Cardiac muscle cell (in vitro differentiated cells and primary cell): ENCODE measurements at places on chromosomes 11 and 22.
A peak's percentile ranks its signal among the peaks of the same experiment; 100 is the strongest.

DNA sequence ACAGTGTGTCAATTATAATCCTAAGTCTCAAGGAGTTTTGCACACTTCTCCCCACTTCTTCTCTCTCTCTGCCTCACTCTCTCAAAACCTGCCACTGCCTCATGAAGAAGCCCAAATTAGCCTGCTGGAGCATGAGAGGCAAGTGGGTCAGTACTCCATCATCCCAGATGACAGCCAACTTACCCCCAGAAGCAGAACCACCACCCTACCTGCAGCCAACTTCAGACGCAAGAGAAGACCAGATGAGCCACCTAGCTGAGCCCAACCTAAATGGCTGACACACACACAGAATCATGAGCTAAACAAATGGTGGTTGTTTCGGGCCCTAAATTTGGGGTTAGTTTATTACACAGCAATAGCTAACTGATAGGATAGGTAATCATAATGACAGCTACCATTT, 61.2 kb downstream of the CD82 start:
- no peak for DNase-seq

DNA sequence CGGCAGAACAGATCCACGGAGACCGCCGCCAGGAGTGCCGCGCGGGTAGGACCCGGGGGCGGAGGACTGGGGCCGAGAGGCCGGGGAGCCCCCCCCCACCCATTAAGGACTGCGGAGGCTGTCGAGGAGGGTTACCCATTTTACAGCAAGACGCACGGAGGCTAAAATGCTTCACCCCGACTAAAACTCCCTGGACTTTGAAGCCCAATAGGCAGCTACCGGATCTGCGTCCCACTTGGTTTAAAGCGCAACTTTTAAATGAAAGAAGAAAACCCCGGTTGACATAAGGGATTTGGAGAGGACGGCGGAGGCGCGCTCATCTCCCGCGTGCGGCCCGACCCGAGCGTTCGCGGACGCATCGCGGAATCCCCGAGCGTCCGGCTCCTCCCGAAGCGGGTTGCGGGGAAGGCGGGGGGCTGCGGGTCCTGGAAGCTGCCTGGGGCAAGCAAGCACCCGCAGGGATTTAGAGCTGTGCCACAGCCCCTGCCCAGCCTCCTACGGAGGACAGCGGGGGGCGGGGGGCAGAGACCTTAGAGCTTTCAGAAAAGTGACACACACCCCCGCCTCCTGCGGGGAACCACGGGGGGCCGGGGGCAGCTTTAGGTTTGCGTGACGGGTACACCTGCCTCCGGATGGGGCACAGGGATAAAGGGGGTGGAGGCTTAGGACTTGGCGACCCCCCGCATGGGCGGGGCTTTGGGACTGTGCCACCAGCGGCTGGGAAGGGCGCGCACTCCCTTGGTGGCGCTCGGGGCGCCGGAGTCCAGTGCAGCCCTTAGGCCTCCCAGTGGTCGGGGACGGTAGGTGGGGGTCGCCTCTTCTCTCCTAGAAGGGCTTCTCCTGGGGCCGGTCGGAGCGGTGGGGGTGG, 760 bp upstream of the CELSR1 start:
- DNase-seq: peak; percentile 45

DNA sequence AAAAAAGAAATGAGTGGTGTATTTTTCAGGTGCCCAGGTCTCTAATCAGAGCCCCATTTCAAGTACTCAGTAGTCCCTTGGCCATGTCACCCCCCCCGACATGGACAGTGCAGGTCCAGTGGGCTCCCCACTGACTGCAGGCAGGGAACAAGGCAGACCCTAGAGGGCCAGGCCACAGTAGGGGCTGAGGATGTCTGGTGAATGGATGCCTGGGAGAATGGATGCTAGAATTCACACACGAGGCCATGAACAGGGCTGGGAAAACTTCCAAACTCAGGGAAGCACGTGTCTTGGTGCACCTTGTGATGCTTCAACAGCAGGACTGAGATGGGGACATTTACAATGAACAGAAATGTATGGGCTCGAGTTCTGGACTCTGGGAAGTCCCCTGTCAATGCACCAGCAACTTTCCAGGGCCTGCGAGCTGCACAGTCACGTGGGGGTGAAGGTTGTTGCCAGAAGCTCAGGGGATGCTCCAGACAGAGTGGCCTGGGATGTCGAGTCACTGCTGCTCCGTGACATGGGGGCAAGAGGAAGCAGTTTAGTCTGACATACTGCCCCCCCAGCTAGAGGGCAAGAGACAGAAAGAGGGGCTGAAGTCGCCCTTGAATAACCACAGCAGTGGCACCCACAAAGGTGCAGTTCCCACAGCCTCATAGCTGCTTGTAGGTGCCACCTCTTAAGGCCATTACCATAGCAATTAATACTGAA, 3.1 kb downstream of the APOBEC3G start:
- no peak for DNase-seq

DNA sequence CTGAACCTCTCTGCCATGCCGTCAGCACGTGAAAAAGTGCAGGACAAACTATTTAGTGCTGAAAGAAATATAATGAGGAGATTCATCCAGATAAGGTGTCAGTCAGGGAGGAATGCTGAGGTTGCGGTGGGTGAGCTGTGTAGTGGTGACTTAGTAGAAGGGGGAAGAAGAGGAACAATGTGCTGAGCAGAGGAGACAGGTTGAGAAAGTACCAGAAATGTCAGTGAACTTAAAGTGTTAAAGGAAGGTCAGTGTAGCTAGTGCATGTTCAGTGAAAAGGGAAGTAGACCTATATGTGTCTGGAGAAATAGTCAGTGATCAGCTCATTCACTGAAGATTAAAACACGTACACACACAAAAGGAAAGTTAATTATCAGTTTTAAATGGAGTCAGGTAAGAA, 237.6 kb upstream of the CCDC179 start:
- DNase-seq: peak; percentile 16

- no peak for DNase-seq
Measured at GRCh38 chr11:13366266-13367026, 88.9 kb downstream of the BMAL1 start.

- DNase-seq: peak; percentile 32
Measured at GRCh38 chr11:124195189-124195734, 12.1 kb downstream of the OR10D3 start.

GRCh38 chr11:57571606-57572005, 4.1 kb upstream of the UBE2L6 start:
- DNase-seq: no peak

DNA sequence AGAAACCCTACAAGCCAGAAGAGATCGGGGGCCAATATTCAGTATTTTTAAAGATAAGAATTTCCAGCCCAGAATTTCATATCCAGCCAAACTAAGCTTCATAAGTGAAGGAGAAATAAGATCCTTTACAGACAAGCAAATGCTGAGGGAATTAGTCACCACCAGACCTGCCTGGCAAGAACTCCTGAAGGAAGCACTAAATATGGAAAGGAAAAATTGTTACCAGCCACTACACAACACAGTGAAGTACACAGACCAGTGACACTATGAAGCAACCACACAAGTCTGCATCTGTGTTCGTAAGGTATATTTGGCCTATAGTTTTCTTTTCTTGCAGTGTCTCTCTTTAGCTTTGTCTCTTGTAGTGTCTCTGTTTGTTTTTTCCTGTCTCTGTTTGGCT, 29.0 kb downstream of the TMEM225 start:
- DNase-seq: no peak

DNA sequence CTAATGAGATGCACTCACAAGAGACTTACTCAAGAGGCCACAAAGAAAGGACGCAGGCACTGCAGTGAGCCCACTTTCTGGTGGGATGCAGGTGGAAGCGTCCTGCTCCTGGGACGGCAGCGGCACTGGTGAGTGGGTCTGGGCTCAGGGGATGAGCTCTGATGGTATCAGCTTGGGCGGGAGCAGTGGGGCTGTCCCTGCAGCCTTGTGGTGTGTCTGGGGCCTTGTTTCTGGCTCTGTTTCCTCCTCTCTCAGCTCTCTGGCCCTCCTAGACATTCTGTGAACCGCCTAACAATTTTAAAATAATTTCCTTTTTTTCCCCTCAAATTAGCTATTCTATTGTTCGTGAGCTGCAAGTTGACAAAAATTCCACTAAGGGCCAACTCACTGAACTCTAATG, 8.8 kb upstream of the ST14 start:
- DNase-seq: no peak

GRCh38 chr11:75563501-75563977, 1.5 kb downstream of the SERPINH1 start:
- DNase-seq: no peak

DNA sequence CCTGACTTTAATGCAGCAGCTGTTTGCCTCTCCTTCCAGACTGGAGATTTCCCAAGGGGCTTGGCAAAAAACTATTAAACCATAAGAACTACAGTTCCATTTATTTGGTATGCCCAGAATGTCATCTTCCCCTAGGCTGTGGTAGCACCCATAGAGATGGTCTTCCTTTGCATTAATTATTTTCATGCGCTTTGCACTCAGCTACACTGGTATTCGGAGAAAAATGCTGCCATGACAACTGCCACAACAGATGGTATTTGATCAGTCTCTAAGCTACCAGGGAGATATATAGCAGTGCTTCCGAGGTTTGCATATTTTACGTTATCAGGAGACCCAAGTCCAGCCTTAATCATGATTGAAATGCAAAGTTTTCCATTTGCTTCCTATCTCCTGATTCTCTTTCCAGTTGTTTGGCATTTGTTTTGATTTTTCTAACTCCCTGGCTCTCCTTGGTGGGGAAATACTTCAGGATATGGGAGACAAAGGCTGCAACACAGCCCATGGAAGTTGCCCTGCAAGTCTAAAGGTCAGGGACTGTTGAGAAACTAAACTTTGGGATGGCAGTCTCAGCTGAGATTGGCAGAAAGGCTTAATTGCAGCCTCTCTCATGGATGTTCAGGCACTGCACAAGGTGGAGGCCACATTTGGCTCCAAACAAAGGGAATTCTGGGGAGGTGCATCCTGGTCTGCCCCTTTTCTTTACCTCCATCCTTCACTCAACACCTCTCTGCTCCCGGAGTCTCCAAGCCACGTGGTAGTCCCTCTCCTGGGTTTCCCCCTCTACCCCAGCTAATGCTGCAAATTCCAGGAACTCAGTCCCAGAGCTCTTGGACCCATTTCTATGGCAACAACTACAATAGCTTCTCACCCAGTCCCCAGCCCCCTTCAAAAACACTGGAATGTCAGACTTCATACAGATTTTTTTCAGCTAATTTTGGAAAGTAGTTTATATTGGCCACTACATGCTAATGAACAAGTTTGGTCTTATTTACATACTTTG, 151.8 kb downstream of the NAV2 start:
- DNase-seq: peak; percentile 42

GRCh38 chr11:101574886-101575285, 8.9 kb downstream of the TRPC6 start:
- no peak for DNase-seq

DNA sequence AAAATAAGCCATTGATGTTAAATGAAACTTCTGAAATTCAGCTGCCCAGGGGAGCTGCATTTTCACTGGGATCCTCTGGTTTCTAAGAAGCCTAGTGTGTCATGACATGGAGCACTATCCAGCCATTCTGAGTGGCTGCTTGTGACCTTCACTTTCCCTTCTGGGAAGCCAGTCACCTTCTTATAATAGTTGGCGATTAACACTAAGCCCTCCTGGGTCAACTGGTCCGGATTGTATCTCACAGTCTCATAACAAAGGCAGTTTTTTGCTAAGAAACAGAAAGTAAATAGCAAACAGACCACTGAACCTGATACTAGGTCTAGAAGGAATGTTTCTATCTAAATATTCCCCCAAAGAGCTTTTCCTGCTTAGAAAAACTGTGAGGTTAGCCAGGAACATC, 7.9 kb downstream of the CSRP3 start:
- no peak for DNase-seq

DNA sequence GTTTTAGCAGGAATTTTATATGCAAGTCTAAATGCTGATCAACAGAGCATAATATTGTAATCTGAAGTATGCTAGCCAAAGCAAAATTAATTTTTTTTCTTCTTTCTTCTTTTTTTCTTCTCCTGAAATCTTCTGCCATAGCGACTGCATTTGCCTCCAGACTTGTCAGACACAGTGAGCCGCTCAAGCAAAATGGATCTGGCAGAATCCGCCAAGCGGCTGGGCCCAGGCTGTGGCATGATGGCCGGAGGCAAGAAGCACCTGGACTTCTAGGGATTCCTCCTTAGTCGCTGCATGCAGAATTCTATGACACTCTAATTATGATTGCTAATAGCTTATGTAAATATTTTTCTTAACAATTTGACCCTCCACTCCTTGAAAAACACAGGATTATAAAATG, 27.9 kb downstream of the PAX6 start:
- DNase-seq: no peak

DNA sequence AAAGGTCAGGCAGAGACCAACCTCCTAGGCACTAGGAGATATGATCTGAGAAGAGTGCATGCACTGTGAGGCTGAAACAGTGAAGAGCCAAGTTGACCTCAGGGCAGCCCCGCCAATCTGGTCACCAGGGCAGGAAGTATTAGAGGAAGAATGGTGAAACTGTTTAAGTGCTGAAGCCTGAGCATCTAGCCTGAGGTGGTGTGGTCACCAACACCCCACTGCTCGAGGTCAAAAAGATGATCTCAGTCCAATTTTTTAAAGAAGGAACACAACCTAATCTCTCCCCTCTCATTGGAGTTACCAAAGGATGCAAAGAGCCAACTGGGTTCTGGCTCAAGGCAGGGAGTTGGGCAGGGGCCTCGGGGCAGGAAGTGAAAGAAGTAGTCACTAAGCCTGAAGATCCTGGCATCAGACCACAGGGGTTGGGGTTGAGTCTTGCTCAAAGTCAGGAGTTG, 4.0 kb downstream of the APBB1 start:
- DNase-seq: no peak

DNA sequence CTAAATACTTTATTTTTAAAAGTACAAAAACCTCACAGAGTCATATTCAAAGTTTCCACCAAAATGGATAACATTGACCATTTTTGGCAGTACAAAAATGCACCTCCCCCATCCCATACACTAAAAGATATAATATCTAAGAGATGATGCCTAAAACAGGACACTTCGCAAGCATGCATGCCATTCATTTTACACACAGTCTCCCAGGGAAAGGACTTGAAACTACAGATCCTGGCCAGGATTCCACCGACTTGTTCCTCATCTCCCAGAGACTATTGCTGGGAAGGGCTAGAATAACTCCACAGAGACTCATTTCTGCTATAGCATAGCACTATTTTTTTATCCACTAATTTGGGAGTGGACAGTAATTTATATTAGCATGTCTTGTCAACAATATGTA, 81.7 kb downstream of the MTNR1B start:
- DNase-seq: peak; percentile 42

DNA sequence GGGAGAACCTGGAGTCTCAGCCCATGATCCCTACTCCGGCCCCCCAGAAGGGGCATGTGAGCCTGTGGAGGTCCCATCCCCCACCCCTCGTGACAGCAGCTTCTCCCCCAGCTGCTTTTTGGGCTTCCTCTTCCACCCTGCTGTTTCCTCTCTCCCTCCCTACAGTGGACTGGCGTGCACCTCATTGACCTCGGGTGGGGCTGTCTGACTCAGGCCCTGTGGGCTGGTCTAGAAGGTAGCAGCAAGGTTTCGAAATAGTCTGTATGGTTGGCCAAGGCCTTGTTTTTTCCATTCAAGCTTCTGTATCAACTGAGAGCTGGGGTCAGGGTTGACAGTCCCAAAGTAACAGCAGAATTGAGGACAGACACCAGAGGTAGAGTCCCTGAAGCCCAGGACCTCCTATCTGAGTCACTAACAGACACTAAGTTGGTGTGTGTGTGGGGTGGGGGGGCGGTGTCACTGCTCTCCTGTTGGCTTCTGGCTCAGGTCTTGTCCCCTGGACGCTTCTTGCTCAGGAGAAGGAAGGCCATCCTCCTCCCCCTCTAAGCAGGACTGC, 7.7 kb downstream of the SLC37A2 start:
- DNase-seq: peak; percentile 77
